ENCODE measurements at places on chromosomes 7 and 10.

DNA sequence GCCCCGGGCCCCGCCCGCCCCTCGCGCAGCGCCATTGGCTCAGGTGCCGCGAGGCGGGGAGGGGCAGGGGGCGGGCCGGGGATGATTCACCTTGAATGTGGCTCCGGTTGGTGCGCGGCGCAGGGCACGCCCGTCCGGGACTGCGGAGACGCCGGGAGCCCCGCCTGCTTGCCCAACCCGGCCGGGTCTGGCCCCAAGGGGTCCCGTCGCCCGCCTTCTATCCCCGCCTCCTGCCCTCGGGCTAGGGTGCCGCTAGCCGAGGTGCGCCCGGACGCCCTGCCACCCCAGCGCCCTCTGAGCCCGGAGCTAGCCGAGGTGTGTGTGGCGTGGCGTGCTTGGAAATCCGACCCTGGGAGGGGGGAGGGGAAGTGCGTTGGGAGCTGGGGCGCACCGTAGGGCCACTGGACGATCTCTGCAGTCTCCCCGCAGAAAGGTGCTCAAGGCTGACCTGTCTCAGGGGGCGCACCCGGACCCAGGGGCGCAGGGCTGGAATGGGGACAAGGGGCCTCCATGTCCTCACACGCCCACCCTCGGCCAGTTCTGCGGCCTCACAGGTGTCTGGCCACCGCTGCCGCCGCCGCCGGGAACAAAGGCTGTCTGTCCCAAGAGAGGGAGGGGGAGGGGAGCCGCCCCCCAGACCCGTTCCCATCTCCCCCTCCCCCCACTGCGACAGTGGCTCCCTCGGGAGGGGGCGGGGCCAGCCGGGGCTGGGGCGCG lies 168.9 kb downstream of the NRF1 start:
- peaks cover 5% of the 10 kb centered on the region for H3K4me1 ChIP-seq
- peak overlapping the region; percentile 98 for H3K4me3 ChIP-seq
- H3K27ac ChIP-seq, result peak overlapping the region; percentile 58
- peak; percentile 91 for DNase-seq
- H3K27me3 ChIP-seq, result no peaks in the 10 kb centered on the region

- H3K4me3 ChIP-seq, result no peak overlapping the region
- no peaks in the 10 kb centered on the region for H3K4me1 ChIP-seq
- DNase-seq, result no peak
- no peaks in the 10 kb centered on the region for H3K36me3 ChIP-seq
Observed at GRCh38 chr10:51342381-51342780, 268.1 kb downstream of the PRKG1 start.

DNA sequence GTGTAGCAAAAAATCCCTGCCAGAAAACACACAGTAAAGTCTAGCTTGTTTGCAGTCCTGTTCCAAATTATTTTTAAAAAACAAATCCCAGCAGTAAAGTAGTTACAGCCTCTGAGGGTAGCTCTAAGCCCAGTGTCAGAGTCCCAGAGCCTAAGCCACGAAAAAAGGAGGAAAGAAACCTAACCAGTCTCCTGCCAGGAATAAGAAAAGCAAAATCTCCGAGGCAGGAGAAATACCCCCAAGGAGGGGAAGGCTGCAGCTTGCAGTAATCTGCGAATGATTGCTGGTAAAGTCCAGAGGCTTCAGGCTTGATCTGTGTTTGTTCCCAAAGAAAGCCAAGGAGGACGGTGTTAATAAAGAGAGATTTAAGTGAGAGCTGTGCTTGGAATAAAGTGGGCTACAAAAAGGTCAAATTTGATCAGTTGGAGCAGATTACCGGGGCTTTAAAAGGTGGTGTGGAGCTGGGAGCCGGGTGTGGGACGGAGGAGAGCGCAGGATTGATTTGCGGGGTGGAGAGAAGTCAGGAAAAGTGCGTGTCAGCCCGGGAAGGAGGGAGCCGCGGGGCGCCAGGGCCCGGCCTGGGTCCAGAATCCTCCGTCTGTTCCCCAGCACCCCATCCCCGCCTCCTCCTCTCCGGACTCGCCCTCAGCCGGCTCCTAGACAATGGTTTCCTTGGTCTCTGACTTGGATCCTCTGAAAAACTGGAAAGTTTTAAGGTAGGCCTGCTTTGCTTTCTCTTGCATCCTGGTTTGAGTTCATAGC lies 219.4 kb upstream of the CELF2 start:
- no peaks in the 10 kb centered on the region for H3K27me3 ChIP-seq
- no peak overlapping the region for H3K27ac ChIP-seq
- DNase-seq, result no peak
- no peaks in the 10 kb centered on the region for H3K36me3 ChIP-seq

GRCh38 chr7:42720991-42721796 lies 190.7 kb downstream of the C7orf25 start:
- H3K27ac ChIP-seq, result no peak overlapping the region
- peak; percentile 19 for DNase-seq
- H3K36me3 ChIP-seq, result no peaks in the 10 kb centered on the region
- no peak overlapping the region for H3K4me3 ChIP-seq

DNA sequence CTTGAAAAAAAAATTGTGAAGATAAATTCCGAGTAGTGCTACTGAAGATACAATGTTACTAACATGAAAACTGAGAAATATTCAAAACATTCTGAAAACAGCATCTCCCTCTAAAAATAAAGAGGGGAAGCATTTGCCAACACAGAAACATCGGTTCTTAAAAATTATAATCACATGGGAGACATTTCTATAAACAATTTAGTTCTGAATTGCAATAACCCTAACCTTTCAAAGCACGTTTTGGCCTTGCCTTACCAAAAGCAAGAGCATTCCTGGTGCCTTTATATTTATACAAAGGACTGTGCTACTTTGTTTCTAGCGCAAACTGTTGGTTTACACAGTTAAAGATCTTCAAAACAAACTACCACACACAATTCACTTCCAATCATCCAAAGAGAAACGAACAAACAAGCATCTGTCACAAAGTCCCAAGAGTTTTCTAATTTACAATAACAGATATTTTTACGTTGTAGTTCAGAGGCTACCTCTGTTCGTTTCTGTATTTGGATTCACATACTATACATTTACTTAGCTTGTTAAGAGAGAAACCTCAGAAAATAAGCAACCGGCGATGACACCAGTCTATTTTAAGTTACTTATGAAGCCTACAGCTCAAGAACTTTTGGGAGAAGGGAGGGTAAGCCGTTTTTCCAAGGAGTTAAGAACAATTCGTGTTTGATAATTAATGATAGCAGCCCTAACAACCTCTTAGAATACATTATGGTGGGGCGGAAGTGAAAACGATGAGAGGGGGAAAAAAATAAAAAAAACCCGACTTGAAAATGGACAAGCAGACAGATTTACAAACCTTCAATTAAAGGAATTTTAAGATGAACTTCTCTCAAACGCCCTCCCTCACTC lies 1.3 kb downstream of the ABI1 start:
- no peaks in the 10 kb centered on the region for H3K27me3 ChIP-seq
- H3K4me3 ChIP-seq, result peak overlapping the region; percentile 97
- peaks cover 6% of the 10 kb centered on the region for H3K4me1 ChIP-seq

GRCh38 chr7:31776616-31777015 lies 89.6 kb downstream of the PPP1R17 start:
- H3K4me1 ChIP-seq, result no peaks in the 10 kb centered on the region
- DNase-seq, result no peak
- H3K36me3 ChIP-seq, result no peaks in the 10 kb centered on the region
- H3K27me3 ChIP-seq, result no peaks in the 10 kb centered on the region
- H3K4me3 ChIP-seq, result no peak overlapping the region
- no peak overlapping the region for H3K27ac ChIP-seq

- H3K36me3 ChIP-seq, result peaks cover 7% of the 10 kb centered on the region
- no peak overlapping the region for H3K27ac ChIP-seq
- no peak for DNase-seq
- H3K4me1 ChIP-seq, result no peaks in the 10 kb centered on the region
Observed at GRCh38 chr7:55557666-55558188, 14.6 kb downstream of the VOPP1 start.

DNA sequence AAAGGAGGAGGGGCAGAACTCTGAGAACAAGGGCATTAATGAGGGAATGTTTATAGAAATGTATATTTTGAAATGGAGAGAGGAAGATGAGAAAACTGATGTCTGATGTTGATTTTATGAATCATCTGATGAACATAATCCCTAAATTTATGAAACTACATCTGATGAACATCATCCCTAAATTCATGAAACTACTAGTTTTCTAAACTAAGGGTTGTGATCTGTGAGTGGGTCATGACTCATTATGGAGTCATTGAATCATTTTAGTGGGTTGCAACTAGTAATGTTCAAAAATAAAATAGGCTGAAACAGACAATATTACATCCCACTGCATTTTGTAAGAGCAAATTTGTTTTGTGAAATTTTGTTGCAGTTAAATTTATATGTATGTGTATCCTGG lies 442.6 kb upstream of the TEX47 start:
- DNase-seq, result no peak
- no peaks in the 10 kb centered on the region for H3K27me3 ChIP-seq
- no peaks in the 10 kb centered on the region for H3K4me1 ChIP-seq
- H3K27ac ChIP-seq, result no peak overlapping the region
- no peak overlapping the region for H3K4me3 ChIP-seq

- H3K4me3 ChIP-seq, result no peak overlapping the region
- H3K27me3 ChIP-seq, result no peaks in the 10 kb centered on the region
- peaks cover 3% of the 10 kb centered on the region for H3K4me1 ChIP-seq
- no peak for DNase-seq
Observed at GRCh38 chr10:79299397-79300241, 47.6 kb upstream of the PPIF start.

GRCh38 chr7:94149789-94150545 lies 145.8 kb upstream of the BET1 start:
- no peak overlapping the region for H3K4me3 ChIP-seq
- DNase-seq, result no peak
- H3K4me1 ChIP-seq, result peaks cover 8% of the 10 kb centered on the region
- H3K36me3 ChIP-seq, result no peaks in the 10 kb centered on the region
- H3K27ac ChIP-seq, result no peak overlapping the region

DNA sequence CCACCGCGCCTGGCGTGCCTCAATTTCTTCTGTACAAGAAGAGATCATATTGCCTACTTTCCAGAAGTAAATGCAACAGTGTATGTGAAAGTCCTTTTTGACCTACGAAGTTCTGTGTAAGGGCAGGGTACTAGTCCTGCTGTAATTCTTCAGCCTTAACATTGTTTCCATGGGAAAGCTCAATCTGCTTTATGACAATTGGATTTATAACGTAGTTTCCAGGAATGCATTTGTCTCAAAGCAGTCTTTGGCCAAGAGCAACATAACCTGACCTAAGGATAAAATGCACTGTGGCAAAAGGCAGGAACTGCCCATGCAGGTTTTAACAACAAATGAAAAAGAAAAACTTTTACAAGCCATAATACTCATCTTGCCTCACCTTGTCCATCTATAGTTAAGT lies 108.1 kb upstream of the PODXL start:
- no peaks in the 10 kb centered on the region for H3K27me3 ChIP-seq
- H3K27ac ChIP-seq, result no peak overlapping the region
- no peaks in the 10 kb centered on the region for H3K36me3 ChIP-seq

GRCh38 chr7:23544913-23545354 lies 13.2 kb upstream of the TRA2A start:
- no peak overlapping the region for H3K4me3 ChIP-seq
- peak; percentile 57 for DNase-seq
- no peaks in the 10 kb centered on the region for H3K36me3 ChIP-seq
- H3K27ac ChIP-seq, result no peak overlapping the region

DNA sequence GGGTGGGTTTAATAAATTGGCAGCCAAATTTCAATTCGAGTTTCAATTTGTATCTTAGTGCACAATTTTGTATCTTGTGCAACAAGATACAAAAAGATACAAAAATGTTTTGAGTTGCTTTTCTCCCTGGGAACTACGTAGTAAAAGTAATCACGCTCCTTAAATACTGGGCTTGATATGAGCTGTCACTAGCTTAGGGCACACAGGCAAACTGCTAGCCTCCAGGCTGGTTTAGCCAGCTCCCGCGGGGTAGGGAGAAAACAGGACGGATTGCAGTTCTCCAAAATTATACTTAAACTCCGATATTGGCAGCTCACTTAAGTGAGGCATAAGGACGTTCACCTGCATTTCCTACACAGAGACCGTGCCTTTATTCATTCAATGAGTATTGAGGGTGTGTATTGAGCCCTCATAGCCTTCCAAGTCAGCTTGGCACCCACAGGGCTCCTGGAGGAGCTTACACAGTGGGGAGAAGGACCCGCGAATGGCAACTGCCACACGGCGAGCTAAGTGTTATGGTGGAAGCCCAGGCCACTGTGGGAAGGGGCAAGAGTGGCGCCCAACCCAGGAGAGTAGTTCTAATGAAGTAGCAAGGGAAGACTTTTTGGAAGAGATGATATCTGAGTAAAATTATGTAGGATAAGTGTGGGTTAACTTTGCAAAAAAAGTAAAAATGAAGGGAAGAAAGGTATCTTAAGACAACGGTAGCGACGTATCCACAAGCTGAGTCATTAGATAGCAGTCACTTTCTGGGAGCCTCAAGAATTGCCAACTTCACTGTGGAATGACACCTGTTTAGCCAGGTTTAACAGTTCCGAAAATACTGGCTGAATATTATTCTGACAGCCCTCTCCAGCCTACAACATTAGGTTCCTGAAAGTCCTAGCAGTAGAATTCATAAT lies 1.6 kb upstream of the EPC1 start:
- peaks cover 4% of the 10 kb centered on the region for H3K4me1 ChIP-seq
- H3K27me3 ChIP-seq, result no peaks in the 10 kb centered on the region
- no peak overlapping the region for H3K27ac ChIP-seq
- DNase-seq, result no peak
- H3K36me3 ChIP-seq, result peaks cover 15% of the 10 kb centered on the region
- no peak overlapping the region for H3K4me3 ChIP-seq

- H3K27ac ChIP-seq, result no peak overlapping the region
- H3K36me3 ChIP-seq, result no peaks in the 10 kb centered on the region
- H3K27me3 ChIP-seq, result peaks cover 5% of the 10 kb centered on the region
- no peak for DNase-seq
- H3K4me1 ChIP-seq, result no peaks in the 10 kb centered on the region
Observed at GRCh38 chr7:158355456-158356065, 232.1 kb downstream of the PTPRN2 start.

DNA sequence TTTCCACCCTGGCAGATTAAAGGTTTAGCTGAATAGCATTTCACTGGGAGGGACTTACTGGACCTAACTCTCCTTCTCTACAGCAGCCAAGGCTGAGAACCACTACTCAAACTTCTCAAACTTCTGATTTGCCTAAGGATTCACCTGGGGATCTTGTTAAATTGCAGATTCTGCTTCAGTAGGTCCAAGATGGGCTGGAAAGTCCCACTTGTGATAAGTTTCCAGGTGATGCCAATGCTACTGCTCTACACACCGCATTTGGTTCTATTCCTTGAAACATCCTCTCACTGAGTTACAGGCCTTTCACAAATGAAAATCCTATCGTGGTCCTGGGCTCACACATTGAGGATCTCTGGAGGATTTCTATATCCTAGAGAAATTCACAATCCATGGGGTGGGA lies 147.9 kb downstream of the CHCHD3 start:
- no peaks in the 10 kb centered on the region for H3K27me3 ChIP-seq
- DNase-seq, result no peak
- H3K36me3 ChIP-seq, result no peaks in the 10 kb centered on the region
- no peak overlapping the region for H3K4me3 ChIP-seq

DNA sequence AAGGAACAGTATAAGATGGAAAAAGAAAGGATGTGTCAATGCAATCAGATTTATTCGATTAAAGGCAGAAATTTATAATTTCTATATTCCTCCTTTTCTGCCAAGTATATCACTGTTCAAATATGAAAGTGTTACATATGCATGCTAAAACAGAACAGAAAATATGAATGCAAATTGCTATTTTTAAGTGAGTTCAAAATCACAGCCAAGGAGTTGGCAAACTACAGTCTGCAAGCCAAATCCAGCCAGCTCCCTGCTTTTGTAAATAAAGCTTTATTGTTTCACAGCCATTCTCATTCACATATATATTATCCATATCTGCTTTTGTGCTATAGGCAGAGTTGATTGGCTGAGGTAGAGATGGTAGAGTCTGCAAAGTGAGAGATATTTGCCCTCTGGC lies 747.2 kb downstream of the ANKRD7 start:
- no peaks in the 10 kb centered on the region for H3K27me3 ChIP-seq
- H3K4me1 ChIP-seq, result no peaks in the 10 kb centered on the region
- no peak overlapping the region for H3K27ac ChIP-seq
- H3K4me3 ChIP-seq, result no peak overlapping the region

Measured in SJCRH30 (cell line).